ENCODE measurements at places on chromosomes 16 and 17. TPM values are rescaled to one million over a fixed set of nuclear protein-coding genes. Genes with fewer than 3 reads are reported as not detected.

The SLC12A3 gene
- not detected for total RNA-seq

The DRC3 gene
- not detected for total RNA-seq

The CDRT15 gene
- not detected for total RNA-seq

The CES5A gene
- not detected for total RNA-seq

The KRTAP3-2 gene
- total RNA-seq = not detected

The RUNDC3A gene
- total RNA-seq = 0.05 TPM

The EMP2 gene
- total RNA-seq = not detected

The KRTAP9-2 gene
- not detected for total RNA-seq

The TVP23A gene
- total RNA-seq = not detected

The PRAC2 gene
- total RNA-seq = not detected

The TPSG1 gene
- not detected for total RNA-seq

The KSR1 gene
- 47.5 TPM for total RNA-seq

The GNGT2 gene
- total RNA-seq = 13.6 TPM

The STH gene
- total RNA-seq = not detected

All from activated naive CD4-positive, alpha-beta T cell treated with anti-CD3 and anti-CD28 coated beads, Interleukin-2, amount 10 ng/mL, durations not matched to agents 5 hours and 36 hours (primary cell).